CD8-positive, alpha-beta memory T cell (primary cell): ENCODE measurements at places on chromosomes 16 and 17.

DNA sequence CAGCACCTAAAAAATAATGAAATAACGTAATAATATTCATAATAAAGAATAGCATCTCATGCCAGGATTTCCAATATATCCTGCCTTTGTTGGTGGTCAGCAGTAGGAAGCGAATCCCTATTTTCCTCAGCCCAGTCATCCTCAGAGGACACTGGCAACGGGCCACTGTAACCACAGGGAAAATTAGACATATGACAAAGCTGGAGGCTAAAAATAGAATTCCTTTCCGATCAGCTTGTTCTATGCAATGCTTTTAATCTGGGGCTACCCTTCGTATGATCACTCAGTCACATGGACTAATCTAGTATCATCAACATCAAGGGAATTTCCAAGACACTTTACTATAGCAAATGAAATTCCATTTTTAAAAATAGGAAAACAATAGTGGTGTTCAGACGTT lies 246.9 kb upstream of the KCNJ16 start:
- no peak for DNase-seq

- DNase-seq, result no peak
Observed at GRCh38 chr16:5581908-5582307, 484.3 kb upstream of the EEF2KMT start.

DNA sequence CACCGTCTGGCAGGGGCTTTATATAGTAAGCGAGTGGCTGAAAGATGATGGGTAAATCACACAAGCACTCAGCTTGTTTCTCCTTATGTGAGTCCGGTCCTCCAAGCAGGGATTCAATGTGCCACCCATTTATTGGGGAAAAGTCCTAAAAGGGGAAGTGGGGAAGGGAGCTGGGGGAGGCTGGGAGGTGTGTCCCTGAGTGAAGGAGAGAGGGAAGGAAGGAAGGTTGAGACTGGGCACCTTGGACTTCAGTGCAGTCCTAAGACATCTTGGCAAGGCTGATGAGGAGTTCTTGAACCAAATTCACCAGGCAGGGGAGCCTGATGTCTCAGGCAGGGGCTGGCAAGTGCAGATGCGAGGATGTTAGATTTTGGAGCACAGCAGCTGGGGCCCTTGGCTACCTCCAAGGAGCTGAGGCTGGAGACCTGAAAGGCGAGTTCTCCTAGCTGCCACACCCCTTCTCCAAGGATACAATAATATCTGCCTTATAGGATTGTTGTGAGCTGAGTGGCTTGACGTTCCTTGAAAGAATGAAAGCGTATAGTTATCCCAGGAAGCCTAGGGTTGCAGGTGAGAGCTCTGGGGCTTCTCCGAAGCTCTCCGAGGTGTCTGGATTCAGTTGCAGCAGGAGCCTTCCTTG lies 23.0 kb upstream of the CYLD start:
- no peak for DNase-seq

GRCh38 chr16:85753559-85753958 lies 2.7 kb upstream of the C16orf74 start:
- no peak for DNase-seq

GRCh38 chr17:8345951-8346665 lies 6.5 kb downstream of the ODF4 start:
- no peak for DNase-seq

GRCh38 chr17:43909537-43910231 lies 2.3 kb upstream of the MPP2 start:
- DNase-seq, result no peak
